ENCODE measurements at places on chromosomes 13 and 19.
A peak's percentile ranks its signal among the peaks of the same experiment; 100 is the strongest.

GRCh38 chr13:24233351-24233901 is 72.9 kb downstream of the SPATA13 start:
- DNase-seq: no peak

DNA sequence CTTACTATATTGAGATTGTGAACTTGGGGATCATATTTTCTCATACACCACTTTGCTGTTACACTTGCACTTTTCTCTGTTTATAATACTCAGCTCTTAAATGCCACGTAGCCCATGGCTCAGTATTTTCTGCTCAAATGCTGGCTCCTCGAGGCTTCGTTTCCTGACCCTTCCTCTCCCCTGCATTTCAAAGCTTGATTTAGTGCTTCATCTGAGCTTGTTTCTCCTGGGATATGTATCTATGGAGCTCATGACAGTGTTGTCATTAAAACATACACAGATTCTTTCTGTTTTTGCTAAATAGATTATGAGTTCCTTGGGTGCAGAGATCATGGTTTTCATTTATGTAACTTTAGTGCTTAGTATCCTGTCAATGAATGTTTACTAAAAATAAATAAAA is 11.4 kb downstream of the CSNK1A1L start:
- no peak for DNase-seq

GRCh38 chr19:2270423-2271233 is 11.3 kb downstream of the PEAK3 start:
- DNase-seq: peak; percentile 76

DNA sequence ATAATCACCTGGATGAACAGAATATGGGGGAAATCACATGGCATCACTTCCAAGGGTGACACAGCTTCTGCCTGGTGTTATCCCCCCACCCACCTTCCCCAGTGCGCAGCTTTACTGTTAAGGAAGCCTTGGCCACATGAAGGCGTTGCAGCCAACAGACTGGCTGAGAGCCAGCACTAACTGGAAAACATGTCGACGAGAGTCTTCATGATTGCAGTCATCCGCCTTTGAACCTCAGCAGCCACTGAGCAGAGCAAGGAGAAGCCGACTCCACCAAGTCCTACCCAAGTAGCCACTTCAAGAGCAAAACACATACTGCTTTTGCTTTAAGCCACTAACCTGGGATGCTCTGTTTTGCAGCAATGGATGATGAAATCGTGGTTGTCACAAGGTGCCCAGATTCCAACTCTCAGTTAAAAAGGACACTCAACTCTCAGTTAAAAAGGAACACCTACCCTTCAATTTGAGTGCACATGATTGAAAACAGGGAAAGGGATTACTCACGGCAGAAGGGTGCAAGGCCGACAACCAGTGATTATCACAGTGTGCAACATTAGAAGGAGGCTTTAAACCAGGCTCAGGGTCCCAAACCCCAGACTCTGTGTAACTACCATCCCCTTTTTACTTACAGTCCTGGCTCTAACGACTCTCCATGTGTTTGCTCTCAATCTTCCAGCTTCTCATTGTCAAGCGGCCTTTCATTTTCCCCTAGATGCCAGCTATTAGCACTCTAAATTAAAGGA is 149.1 kb downstream of the KLF12 start:
- DNase-seq: peak; percentile 83

GRCh38 chr13:32746474-32746873 is 160.2 kb downstream of the PDS5B start:
- DNase-seq: no peak

GRCh38 chr13:29547153-29547552 is 48.3 kb downstream of the SLC7A1 start:
- DNase-seq: no peak

DNA sequence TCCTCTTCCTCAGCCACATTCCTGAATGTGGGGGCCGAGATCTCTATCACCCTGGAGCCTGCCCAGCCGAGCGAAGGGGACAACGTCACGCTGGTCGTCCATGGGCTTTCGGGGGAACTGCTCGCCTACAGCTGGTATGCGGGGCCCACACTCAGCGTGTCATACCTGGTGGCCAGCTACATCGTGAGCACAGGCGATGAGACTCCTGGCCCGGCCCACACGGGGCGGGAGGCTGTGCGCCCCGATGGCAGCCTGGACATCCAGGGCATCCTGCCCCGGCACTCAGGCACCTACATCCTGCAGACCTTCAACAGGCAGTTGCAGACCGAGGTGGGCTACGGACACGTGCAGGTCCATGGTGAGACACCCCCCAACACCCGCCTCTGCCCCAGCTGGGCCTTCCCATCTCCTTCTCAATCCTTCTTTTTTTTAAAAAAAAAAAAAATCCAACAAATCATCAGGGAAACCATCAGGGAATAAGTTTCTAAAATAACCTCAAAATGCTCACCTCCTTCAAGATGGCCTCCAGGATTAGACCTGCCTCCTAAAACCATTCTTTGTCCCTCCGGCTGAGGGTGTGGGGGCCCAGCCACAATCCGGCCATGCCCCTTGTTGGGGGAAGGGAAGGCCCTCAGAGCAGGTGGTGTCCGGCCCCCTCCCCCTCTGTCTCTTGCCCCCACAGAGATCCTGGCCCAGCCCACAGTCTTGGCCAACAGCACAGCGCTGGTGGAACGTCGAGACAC is 4.6 kb downstream of the CEACAM16 start:
- DNase-seq: no peak

DNA sequence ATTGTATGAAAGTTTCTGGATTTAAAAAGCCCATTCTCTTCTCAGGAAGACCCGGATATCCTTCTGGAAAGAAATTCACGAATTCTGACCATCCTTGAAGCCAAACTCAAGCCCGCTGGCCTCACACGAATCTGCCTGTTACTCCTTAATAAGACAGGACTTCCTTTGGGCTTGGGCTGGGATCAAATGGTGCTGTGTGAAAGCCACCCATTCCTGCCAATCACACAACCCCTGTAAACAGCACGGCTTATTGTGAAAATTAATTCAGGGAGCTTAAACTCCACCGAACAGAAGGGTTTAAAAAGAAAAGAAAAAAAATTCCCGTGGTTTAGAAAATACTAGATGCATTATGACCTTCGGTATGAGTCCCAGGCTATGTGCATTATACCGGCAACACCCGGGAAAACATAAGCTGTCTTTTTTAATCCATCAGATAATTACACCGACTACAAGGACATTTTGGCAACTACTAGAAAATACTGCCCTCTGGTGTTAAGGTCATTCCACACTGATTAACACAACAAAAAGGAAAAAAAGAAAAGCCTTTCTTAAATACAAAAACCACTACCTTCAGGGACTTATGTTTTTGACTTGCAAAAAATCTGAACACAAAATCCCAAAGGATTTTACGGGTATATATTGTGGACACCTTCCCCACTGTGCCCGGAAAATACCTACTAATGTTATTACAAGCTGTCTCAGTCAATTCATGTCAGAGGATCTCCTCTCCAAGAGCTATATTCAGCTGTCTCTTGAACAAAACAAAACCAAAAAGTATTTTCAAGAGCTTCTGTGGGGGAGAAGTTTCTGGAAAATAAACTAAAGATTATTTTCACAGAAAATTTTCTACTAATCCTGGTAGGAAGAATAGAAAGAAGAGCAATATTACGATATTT is 76.0 kb upstream of the LSM14A start:
- no peak for DNase-seq

DNA sequence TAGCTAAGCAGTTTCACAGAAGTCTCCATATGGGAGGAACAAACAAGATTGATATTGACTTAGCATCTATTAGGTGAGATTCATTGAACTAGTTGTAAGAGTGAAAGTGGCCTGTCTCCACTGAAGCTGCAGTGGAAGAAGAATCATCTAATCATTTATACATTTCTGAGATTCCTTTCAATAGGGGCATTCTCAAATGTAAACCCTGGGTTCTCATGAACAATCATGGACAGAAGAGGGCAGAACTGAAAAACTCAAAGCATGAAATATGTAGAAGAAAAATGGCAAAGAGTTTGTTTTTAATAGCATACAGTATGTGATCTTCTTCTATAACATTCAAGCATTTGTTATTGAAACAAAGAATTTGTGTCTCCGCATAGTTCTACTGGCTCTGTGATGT is 17.6 kb upstream of the POSTN start:
- DNase-seq: no peak

GRCh38 chr19:12868540-12869112 is 12.6 kb downstream of the DNASE2 start:
- no peak for DNase-seq

DNA sequence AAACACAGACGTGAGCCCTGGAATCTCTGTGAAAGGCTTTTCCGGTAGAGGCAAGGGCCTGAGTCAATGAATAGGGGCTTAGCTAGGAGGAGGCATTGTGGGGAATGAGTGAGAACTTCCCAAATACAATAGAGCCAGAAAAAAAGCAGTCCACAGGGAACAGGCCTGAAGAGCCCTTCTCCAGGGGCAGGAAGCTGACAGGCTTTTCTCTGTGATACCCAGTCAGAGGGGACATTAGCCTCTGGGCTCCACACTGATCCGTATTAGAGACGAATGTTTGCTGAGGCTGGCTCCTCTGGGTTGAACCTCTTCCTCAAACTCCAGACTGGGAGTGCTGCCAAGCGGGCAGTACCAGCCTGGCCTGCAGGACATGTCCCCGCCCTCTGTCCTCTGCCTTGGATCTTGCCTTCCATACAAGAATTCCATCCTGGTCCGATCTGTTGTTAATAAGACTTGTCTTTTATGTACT is 2.3 kb downstream of the DHRS12 start:
- no peak for DNase-seq

DNA sequence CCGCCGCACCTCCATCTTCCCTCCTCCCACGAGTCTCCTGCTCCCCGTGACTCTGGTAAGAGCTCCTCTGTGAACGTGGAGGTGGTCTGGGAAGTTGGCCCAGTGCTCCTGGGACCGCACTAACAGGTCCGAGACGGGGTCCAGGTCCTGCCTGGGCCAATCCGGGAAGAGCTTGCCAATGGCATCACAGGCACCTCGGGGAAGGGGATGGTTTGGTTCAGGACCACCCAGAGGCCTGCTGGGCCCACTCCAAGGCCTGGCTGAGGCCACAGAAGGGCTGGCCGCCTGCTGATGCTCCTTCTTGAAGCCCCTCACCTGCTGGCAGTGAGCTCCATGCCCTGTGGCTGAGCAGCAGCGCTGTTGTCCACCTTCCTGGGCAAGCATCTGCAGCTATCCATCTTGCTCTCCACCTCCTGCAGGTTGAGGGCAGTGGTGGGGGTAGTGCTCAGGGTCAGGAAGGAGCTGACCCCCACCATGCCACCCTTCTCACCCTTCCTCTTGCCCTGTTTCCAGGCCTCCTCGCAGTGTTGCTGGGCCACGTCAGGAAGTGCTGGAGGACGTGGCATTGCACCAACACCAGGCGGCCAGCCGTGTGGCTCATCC is 41.2 kb upstream of the TPM4 start:
- DNase-seq: no peak

DNA sequence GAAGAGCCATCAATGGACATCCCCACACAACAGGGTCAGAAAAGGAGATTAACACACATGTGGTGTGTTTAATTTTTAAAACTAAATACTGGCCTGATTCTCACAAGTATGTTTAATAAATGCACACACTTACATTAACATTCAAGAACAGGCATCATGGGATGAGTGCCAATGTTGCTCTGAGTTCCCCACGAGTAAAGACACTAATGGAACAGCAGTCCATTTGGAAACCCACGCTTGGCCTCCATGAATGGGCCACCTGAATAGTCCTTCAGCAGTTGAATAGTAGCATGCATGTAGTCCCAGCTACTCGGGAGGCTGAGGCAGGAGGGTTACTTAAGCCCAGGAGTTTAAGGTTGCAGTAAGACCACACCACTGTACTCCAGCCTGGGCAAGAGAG is 195.2 kb upstream of the IPO5 start:
- DNase-seq: no peak

DNA sequence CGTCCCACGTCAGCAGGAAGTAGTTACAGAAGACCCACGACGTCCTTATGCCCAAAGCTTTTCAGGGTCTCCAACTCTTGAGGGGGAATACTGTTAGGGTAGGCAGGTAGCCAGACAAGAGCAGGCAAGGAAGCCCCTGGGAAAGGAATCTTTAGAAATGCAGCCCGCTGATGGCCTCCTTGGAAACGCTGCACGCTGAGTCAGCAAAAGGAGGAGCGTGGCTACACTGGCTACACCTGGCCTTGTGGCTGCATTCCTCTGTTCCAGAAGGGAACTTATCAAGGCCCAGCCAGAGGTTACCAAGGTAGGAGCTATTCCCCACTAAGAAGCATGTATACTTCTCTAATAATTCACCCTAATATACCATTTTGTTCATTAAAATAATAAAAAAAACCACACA is 2.0 kb downstream of the ERVV-1 start:
- no peak for DNase-seq

DNA sequence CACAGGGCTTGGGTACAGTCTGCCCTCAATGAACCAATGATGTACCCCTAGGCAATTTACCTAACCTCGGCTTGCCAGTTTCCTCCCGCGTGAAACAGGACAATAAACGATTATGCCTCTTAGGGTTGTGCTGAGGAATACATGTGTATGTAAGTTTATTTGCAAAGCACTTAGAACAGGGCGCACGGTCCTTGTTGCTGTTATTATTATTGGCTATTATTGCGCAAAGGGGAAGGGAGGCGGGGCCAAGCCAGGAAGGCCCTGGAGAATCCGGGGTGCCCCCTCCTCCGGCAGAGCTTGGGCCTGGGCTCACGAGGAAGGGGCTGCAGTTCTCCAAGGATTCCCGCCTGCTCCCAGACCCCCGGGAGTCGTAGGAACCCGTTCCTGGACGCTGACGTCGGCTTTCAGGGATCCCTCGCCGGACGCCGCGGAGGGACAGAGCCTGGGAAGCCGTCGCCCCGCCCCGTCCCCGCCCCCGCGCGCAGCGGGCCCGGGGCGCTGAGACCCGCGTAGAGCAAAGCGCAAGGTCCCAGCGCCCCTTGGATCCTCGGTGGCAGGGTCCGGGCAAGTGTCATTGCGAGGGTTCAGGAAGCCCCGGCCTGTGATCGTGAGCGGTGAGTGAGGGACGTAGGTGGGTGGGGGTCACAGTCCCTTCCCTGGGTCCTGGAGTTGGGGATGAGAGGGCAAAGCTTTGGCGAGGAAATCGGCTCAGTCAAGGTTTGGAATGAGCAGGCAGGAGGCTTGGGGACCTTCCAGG is at the start of gene TMEM91:
TMEM91 (plus strand) TSS at position 293 of the 757 bp plus-strand sequence. CDS start 1,777 bp downstream, outside the sequence.
- DNase-seq: no peak

DNA sequence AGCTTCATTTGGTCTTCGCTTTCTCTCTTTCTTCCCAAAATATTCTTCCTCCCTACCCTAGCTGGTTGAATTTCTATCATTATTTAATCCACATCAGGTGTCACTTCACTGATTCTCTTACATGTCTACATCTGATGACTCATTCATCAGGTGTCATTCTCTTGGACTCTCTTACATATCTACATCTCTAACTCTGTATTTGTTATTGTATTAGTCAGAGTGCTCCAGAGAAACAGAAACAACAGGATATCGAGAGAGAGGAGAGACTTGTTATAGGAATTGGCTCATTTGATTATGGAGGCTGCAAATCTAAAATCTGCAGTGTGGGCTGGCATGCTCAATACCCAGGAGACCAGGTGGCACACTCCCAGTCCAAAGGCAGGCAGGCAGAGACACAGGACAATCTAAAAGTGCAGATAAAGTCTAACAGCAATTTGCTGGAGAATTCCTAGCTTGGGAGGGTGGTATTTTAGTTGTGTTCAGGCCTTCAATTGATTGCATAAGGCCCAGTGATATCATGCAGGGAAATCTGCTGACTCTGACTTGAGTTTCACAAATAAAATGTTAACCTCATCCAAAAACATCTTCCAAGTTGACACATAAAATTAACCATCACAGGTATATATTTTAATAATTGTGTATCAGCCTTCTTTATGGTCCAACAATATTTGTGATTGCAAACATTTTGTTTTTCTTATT is 541.4 kb upstream of the SLITRK5 start:
- DNase-seq: no peak
